Activated T-cell treated with anti-CD3 and anti-CD28 coated beads, Interleukin-2, amount 50 U/mL, for 48 hours (primary cell): ENCODE measurements at places on chromosomes 5 and 9.

GRCh38 chr9:1231998-1232919 lies 182.1 kb downstream of the DMRT2 start:
- DNase-seq: no peak

DNA sequence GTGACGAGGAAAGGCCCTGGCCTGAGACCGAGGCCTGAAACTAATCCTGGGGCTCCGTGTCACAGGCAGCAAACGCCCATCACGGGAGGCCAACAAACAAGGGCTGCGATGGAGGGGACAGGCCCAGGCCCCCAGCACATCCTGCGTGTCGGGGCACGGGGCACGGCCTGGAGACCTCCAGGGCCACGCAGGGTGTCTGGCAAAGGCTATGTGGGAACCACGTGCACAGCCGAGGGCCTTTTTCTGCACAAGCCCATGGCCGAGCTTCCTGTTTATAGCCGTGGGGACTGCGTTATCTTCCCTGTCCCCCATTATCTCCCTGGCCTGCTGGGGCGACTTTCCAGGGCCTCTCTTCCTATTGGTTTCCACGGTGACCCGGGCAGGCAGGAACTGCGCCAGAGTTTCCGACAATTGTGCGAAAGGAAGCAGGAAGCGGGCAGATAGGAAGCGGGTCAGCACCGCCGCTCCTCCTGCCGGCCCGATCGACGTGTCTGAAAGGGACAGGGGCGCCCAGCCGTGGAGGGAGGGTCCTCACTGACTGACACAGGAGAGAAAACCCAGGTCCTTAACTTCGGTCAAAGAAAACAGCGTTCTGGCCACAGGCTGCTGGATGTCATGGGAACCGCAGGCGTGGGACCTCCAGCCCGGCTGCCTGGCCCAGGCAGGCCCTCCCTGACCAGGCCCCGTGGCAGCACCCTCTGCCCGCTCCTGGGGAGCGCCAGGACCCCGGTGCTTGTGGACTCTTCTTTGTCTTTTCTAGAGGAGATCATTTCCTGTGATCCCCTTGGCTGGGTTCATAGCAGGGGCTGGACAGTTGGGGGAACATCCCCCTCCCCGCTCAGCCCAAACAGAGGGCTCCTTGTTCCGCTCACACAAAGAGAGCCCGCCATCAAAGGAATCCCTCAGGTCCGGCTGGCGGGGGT lies 29.1 kb upstream of the SEC16A start:
- DNase-seq: no peak

DNA sequence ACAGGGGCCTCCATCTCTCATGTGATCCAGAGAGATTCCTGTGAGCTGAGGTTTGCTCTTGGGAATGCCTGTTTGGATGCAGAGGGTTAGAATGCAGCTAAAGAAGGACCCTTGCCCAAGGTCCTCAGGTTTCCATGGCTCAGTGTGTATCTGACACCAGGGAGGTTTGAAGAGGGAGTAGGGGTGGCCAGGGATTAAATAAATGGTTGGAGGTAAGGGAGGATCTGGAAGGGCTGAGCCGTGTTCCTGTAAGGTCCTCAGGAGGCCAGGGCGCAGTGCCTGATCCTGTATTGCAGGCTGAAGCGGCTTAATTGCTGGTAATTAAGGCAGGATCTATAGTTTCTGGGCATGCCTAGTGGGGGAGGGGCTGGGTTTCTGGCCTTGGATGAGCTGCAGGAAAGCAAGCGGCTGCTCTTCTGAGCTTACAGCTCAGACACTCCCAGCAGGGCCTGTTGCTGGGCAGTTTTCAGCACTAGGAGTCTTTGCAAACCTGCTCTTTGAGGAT lies 41.5 kb upstream of the MAP1B start:
- no peak for DNase-seq

- no peak for DNase-seq
These were observed 5.1 kb downstream of the MRPS2 start for GRCh38 chr9:135505406-135506187.

- no peak for DNase-seq
These were observed 53.4 kb upstream of the ROR2 start for GRCh38 chr9:92003308-92004044.

DNA sequence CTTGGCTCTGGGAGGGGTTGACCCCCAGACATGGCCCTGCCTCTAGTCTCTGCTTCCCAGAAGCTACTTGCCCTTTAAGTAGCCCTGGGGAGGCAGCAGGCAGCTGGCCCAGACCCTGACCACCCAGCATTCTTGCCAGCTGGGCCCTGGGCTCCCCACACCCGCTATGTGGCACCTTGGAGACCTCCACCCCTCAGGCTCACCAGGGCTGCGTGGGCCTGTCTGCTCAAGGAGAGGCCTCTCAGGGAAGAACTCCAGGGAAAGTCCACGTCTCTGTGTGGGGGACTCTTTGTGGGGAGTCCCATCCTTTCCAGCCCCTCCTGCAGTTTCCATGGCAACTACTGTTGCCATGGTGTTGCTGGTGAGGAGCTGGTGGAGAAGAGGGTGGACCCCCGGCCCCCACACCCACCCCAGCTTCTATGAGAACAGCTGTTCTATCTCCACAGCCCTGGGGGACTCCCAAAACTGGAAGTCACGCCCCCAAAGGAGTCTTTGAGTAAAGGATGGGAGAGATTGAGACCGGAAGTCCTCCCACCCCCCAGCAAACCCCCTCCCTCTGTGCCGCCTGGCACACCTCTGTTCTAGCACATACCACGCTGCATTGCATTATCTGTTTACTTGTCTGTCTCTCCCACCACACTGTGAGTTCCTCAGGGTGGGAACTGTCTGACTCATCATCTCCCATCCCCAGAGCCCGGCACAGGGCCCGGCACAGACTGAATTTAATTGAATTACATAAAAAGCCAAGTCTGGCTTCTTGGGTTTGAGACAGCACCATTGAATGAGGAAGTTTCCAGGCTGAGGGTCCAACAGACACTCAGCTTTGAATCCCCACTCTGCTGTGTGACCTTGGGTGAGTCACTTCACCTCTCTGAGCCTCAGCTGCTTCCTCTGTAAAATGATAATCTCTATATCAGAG lies 12.6 kb downstream of the DNM1 start:
- DNase-seq: no peak

DNA sequence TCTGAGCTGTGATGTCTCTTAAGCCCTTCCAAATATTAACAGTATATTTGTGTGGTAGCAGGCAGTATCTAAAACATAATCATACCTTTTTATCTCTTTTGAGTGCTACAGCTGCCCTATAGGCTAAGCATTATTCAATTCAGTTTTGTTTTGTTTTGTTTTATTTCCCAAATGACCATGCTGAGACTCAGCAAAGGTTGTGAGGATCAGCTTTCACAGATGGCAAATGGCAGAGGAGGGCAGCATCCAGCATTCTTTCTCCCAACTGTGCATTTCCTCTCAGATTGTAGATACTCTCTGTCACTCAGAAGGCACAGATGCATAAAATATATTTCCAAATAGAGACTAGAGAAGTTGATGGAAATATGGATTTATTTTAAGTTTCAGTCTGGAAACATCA lies 90.7 kb downstream of the DAPK1 start:
- DNase-seq: no peak

DNA sequence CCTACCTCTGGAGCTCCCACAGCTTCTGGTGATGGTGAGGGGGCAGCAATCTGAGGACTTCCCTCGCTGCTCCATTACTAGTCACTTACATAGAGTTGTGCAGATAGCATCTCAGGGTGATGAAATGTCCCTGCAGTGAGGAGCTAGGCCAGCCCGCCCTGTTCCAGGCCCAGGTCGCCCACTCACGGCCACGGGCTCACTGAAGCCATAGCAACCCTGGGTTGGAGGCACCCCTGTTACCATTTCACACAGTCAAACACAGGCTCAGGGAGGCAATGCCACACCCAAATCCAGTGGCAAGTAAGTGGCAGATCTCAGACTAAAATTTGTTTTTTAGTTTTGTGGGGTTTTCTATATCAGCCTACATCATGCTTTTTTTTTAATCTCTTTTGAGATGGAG lies 19.6 kb downstream of the SH2D3C start:
- no peak for DNase-seq

GRCh38 chr5:159362220-159362619 lies 31.9 kb upstream of the IL12B start:
- DNase-seq: no peak

- DNase-seq: no peak
These were observed 2.8 kb downstream of the SHC3 start for GRCh38 chr9:89175828-89176261.
